Cardiac ventricle fibroblast (primary cell): ENCODE measurements at places on chromosomes 5 and 9. TPM values are rescaled to one million over a fixed set of nuclear protein-coding genes. Genes with fewer than 3 reads are reported as not detected.

Gene PRRX2
- 6.5 and 11.9 TPM in 2 replicates for total RNA-seq

Gene PSD2
- not detected in 2 replicates for total RNA-seq

Gene JAKMIP2
- total RNA-seq, result 0.05 and 0.25 TPM in 2 replicates

Gene CDO1
- 3.5 and 7.2 TPM in 2 replicates for total RNA-seq

Gene SLC12A7
- total RNA-seq, result 13.8 and 15.0 TPM in 2 replicates

Gene CDH18
- total RNA-seq, result 0.68 and 2.3 TPM in 2 replicates

Gene RASEF
- not detected in 2 replicates for total RNA-seq

Gene STPG3
- total RNA-seq, result not detected in 2 replicates

Gene EGFLAM
- 1.6 and 4.8 TPM in 2 replicates for total RNA-seq

Gene ANKRD31
- total RNA-seq, result under 0.01 and 0.05 TPM in 2 replicates

Gene ANKRD18A
- not detected in 2 replicates for total RNA-seq

Gene SHC3
- total RNA-seq, result 4.1 and 4.5 TPM in 2 replicates

Gene CDX1
- total RNA-seq, result not detected in 2 replicates

Gene GABRP
- total RNA-seq, result not detected in 2 replicates

Gene GLE1
- 11.6 and 24.1 TPM in 2 replicates for total RNA-seq

Gene FOXD4L4
- not detected in 2 replicates for total RNA-seq

Gene AJM1
- 1.1 and 1.4 TPM in 2 replicates for total RNA-seq

Gene C1QTNF3
- total RNA-seq, result 0.31 and 0.78 TPM in 2 replicates

Gene SLC9A3
- total RNA-seq, result 3.0 and 3.1 TPM in 2 replicates

Gene CCL27
- not detected in 2 replicates for total RNA-seq

Gene MZB1
- total RNA-seq, result not detected in 2 replicates

Gene CFAP157
- total RNA-seq, result not detected in 2 replicates

Gene GADD45G
- 0.64 and 1.6 TPM in 2 replicates for total RNA-seq

Gene SH3PXD2B
- total RNA-seq, result 90.6 and 102 TPM in 2 replicates

Gene MSX2
- total RNA-seq, result 4.4 and 7.0 TPM in 2 replicates

Gene C9orf153
- total RNA-seq, result 0.39 TPM in 1 of 2 replicates, not detected in the other

Gene SUSD3
- 1.9 and 2.1 TPM in 2 replicates for total RNA-seq

Gene PRSS3
- 2.7 and 3.3 TPM in 2 replicates for total RNA-seq

Gene BHMT
- 1.1 TPM in 1 of 2 replicates, not detected in the other for total RNA-seq

Gene FNBP1
- total RNA-seq, result 24.0 and 26.8 TPM in 2 replicates

Gene C9
- total RNA-seq, result not detected in 2 replicates

Gene TICAM2
- total RNA-seq, result 2.0 and 4.7 TPM in 2 replicates

Gene SLC46A2
- not detected in 2 replicates for total RNA-seq

Gene TEX48
- total RNA-seq, result not detected in 2 replicates

Gene ANKRD55
- total RNA-seq, result 0.15 TPM in 1 of 2 replicates, not detected in the other
